ENCODE measurements at places on chromosomes 13 and 19.
A peak's percentile ranks its signal among the peaks of the same experiment; 100 is the strongest.

DNA sequence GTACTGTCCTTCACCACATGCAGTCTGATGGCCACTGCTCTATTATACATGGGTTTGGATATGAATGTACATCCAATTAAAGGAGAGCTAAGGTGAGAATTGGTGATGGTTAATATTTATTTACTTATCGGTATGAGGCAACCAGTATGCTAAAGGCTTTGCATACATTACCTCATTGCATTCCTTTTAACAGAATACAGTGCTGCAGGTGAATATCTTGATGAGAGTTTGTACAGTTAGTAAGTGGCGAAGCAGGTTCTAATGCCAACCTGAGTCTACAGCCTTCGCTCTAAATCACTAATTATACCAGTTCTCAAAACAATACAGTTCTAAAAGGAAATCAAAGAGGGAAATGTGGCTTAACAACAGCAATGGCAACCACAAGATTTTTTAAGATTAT is 284.1 kb downstream of the ITGBL1 start:
- no peak for DNase-seq

DNA sequence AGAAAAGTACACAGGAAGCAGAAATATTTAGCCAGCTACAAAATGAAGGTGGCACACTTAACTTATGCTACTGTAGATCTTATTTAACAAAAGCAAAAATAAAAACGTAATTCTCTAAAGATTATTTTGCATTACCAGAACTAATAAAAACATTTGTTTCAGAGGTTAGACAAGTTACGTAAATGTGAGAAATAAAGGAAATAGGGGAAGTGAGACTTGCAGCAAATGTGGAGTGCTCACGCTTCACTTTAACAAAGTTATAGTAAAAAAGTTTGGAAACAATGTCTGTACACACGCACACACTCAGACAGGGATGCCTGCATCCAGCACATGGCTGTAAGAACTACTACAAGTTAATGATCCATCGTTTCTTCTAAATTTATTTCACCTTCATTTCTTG is 83.7 kb downstream of the NALCN start:
- DNase-seq = no peak

DNA sequence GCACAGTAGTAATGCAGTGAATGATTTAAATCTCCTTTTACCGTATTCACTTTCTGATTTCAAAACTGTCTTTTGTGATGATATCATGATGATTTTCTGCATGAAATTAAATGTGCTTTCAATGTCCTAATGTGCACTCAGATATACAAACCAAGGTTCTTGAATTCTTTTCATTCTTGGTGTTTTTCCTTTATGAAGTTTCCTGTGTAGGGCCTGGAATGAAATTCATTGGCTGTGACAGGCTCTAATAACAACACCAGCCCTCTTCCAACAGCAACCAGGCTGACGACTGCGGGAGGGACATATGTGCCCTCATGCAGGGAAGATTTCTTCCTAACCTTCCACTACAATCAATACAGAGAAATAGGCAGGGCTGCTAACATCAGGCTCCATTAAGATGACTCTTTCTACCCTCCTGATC is 1052.0 kb downstream of the DIAPH3 start:
- DNase-seq = no peak

DNA sequence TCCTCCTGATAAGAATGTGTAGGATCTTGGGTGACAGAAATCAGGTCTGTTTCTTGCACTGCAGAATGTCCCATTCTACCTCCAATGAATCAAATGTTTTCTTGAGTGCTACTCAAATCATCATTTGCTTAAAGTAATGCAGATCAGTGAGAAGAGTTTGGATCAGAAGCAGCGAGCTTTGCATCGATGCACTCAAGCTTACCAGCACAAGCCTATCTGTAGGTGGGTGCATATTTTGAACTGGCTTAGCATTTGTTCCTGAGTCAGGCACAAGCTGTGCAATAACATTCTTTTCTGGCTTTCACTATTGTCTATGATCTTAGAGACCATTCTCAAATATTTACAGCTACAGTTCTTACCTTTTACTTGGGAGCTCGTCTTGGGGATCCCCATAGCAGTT is 109.5 kb downstream of the UBL3 start:
- DNase-seq = no peak

DNA sequence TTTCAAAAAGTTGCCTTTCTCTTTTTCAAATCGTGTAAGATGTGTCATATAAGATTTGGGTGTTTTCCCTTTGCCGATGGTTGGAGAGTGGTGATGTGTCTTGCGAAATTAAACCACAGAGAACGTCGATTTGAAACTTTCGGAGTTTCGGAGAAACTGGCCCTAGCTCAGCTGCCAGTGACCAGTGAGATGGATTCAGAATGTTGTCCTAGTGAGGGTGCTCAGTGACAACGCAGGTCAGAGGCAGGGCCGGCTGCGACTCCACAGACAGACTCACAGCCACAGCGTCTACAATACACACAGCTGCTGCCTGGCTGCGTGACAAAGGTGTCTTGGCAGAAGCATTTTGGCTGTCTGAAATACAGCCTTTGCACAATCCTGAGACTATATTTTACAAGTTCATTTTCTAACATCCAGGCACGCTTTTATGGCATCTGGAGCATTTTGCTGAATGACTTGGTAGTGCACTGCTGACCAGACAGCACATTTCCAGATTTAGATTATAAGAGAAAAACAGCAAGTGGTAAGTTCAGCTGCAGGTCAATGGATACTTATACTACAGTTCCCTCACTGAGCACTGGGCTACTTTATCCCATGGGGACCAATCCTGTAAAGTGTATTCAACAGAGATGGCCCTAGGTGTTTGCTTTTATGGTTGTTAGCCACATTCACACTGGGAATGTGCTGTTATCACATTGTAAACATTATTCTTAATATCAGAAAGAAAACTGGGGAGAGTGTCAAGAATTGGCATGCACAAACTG is 207.5 kb downstream of the KCNRG start:
- no peak for DNase-seq

GRCh38 chr13:113793718-113794085 is 34.7 kb downstream of the TMEM255B start:
- DNase-seq = no peak

DNA sequence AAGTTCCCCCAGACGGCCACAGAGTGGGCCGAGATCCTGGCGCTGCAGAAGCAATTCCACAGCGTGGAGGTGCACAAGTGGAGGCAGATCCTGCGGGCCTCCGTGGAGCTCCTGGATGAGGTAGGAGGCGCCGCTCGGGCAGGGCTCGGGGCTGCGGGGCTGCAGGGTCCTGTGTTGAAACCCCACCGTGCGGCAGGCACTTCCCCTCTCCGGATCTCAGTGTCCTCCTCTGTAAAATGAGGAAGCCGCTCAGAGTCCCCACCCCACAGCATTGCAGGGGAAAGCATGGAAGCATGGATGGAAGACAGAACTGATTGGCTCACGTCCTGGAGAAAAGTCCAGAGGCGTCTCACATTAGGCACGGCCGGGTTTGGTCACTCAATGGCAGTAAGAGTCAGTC is 6.8 kb upstream of the SCN1B start:
- no peak for DNase-seq

DNA sequence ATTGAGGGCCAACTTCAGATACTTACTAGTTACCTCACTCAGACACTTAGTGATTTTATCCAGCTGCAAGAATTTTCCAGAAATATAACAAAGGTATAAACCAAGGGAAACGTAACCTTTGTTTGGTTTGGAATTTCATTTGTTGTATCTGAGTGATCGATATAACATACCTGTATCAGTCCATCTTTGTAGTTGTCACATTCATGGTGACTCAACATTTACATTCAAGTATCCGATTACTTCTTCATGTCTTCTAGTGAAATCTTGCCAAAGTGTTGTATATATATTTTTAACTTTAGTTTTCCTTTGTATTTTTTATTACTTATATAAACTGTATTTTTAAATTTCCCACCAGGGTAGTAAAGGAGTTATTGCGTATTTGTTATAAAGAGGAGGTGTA is 16.9 kb upstream of the MYCBP2 start:
- DNase-seq = no peak

DNA sequence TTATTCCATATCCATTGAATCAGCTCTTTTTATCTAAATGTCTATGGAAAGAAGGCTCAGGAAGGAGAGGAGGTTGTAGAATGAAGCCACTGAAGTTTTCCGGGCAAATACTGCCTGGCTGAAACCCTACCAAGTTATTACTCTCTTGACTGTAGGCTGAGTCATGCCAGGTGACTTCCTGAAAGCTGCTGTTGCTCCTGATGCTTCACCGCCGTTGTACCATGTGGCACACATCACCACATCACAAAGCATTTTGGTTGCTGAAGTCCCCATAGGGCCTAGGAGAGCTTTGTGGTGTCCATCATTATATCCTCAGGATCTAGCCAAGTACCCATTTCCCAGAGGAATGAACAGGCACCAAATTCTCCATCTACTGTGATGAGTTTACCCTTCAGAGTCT is 11.1 kb upstream of the TDRD12 start:
- peak; percentile 17 for DNase-seq

GRCh38 chr13:67095621-67096020 is 134.5 kb downstream of the PCDH9 start:
- DNase-seq = no peak

DNA sequence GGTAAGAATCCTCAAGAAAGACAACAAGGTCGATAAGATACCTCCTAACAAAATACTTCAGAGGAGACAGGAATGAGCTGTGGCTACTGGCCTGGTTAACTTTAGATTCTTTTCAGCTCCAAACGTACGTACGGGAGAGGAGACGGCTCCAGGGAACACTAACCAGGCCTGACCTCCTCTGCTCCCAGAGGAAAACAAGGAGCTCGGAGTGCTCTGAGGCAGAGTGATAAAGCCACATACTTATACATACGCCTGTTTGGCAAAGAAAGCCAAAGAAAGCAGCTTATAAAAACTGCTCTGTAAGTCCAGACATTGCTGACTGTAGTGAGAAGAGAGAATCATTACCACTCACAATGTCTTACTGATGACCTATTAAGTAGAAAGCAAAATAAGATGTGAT is 263.9 kb downstream of the MZT1 start:
- DNase-seq = no peak

DNA sequence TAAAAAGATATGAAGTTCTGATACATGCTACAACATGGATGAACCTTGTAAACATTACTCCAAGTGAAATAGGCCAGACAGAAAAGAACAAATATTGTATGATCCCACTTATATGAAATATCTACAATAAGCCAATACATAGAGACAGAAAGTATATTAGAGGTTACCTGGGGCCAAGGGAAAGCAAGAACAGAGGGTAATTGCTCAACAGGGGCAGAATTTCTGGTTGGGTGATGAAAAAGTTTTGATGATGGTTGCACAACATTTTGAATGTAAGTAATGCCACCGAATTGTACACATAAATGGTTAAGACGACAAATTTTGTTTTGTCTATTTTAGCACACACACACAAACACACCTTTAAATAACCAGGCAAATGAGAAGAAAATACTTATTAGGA is 268.4 kb downstream of the FOXO1 start:
- DNase-seq = no peak

DNA sequence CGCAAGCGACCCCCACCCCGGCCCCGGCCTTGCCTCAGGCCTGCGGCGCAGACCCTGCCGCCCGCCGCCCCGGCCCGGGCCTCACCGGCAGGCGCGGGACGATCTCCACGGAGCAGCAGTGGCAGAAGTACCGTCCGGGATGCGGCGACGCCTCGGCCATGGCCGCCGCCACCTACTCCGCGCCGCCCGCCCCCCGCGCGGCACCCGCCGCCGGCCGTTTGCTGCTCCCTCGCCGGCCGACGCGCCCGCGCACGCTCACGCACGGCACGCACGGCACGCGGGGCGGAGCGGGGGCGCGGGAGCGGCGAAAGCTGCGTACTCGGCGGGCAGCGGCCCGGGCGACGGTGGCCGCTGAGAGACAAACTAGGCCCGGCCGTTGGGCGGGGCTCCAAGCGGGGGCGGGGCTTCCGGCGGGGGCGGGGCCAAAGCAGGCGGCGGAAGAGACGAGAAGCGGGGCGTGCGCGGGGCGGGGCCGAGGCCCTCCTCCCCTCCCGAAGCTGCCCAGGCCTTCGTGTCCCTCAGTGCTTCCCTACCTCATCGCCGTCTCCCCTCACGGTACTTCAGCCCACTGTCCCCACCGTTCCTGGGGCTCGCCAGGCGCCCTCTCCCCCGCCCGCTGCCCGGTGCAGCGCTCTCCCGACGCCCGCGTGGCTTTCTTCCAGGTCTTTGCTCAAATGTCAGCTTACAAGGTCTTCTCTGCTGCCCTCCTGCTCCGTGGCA is at the start of gene RNF126:
Gene RNF126 (minus strand): TSS at position 253 of the 720 bp plus-strand sequence. CDS start 93 bp downstream, at position 160.
- DNase-seq = peak; percentile 89

GRCh38 chr13:49549289-49549688 is 36.1 kb downstream of the RCBTB1 start:
- no peak for DNase-seq

- no peak for DNase-seq
These were observed 28.6 kb upstream of the NDUFS7 start for GRCh38 chr19:1354970-1355567.

GRCh38 chr13:94028650-94029049 is 450.8 kb downstream of the DCT start:
- DNase-seq = no peak

DNA sequence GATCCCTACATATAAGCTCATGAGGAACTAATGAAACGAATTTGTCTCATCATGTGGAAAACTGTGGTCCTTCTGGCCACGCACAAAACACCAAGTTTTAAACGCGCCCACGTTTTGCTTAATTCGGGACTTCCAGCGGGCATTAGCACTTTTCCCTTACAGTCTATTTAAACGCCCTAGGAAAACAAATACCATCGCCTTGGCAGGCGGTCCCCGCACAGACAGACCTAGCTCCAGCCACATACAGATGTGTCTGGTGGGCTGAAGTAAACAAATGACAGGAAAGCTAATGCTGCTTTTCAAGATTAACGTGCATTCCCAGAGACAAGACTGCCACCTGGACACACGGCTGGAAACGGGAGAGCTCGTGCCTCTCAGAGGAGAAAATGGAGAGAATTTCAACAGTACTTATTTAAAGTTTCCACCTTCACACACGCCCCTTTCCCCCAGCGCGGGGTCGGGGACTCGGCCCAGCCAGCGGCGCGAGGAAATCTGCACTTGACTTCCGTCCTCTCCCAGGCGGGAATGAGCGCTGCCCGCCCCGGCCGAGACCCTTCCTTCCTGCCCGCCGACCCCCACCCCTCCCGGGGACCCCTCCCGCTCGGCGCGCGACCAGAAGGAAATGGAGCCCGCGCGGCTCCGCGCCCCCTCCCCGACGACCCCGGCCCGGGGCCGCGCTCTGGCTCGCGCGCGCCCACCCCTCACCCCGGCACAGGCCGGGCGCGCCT is 931 bp downstream of the USP12 start:
- DNase-seq = peak; percentile 12

DNA sequence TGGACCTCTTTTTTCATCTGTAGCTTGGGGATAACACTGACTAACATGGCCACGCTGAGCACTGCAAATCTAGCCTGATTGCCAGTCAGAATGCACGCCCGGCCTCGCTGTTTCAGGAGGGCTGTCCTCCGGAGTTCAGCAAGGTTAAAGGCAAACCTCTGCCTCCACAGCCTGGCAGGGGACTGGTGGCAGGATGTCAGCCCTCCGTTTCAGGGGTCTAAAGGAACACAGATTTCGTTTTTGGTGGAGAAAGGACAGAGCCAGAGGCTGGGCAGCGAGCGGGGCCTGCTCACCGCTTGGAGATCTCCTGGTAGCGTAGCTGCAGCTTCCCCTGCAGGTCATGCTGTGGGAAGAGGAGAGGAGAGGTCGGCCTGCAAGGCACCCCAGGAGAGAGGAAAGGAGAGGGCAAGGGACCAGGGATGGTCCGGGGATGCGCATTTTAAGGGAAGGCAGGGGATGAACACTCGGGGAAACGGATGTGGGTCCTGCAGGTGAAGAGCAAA is 560 bp downstream of the NDUFA7 start:
- DNase-seq = no peak
